ENCODE measurements at places on chromosomes 1 and 21.

GRCh38 chr1:109089242-109090015, 1.1 kb upstream of the TMEM167B start:
- DNase-seq = no peak

DNA sequence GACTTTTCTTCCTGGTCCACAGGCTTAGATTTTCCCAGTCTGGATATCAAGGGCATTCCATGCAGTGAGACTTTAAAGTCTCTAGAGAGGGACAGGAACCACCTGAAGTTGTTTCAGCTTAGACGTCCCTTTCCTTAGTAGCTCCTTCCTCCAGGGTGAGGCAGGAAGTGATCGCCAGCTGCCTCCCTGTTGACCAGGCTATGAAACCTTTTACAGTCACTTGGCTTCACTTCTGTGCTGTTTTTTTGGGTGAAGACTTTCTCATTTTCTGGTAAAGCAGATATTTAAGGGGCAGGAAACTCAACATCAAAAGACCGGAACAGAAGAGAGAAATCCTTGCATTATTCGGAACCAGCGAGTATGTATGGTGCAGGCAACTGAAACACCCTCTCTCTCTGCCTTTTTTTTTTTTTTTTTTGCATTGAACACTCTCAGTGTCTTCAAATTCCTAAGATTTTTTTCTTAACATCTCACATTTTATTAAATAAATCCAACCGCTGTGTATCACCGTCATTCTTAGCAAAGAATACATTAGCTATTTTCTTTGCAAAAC, 234.6 kb upstream of the IRF2BP2 start:
- no peak for DNase-seq

GRCh38 chr1:156905651-156906050, 12.1 kb downstream of the PEAR1 start:
- DNase-seq = no peak

- DNase-seq = peak; percentile 43
Measured at GRCh38 chr1:28104866-28105467, 16.6 kb upstream of the EYA3 start.

GRCh38 chr1:93839753-93840152, 39.3 kb downstream of the DNTTIP2 start:
- no peak for DNase-seq

GRCh38 chr1:51268634-51269033, 32.6 kb downstream of the RNF11 start:
- DNase-seq = no peak

DNA sequence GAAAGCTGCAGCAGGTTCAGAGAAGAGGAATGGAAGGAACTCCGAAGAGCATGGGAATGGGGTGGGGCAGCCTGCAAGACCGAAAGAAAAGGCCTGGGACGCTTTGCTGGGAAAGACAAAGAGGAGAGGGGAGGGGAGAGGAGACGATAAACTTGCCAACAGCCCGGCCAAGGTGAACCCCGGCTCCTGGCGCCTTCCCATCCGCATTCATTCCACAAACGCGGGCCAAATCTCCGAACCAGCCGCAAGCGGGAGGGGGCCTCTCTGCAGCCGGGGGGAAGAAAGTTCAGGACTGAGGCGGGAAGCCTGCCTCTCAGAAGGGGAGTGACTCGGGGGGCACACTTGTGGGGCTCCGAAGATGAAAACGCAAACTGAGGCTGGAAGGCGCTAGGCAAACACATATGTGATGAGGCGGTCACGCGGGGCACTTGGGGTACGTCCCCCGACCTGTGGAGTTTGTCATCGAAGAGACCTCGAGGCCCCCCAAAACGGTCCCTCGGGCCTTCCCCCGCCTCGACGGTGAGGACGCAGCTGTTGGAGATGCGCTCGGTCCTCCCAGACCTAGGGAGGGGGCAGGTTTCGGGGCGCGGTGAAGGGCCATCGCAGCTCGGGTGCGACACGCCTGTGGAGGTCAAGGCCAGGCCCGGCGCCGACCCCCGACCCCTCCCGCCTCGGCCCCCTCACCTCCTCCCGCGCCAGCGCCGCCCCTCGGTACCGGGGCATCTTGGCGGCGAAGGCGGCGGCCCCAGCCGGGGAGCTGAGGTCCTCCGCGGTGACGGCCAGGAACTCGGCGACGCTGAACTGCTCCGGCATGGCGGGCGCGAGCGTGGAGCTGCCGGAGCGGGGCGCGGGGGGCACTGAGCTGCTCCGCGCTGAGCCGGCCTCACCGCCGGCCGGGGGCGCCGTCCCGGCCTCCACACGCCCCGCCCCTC, at the start of gene ASAP3:
Gene ASAP3 (minus strand): TSS at position 859 of the 932 bp plus-strand sequence. CDS start 46 bp downstream, at position 813.
- DNase-seq = no peak

DNA sequence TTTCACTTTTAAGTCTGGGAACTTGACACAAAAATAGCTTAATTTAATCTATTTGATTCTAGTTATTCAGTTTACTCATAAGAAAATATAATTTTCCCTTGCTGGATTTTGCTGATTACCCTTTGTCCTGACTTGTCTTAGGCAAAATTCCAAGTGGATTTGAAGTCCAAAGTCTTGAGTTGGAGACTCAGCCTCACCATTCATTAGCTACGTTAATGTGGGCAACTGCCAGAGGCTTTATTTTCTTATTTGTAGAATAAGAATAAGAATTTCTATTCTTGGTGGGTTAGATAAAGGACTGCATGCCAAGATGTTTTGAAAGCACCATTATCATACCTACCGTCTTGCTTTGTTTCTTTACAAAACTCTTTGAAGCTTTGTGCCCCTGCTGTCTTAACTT, 22.8 kb upstream of the PAPPA2 start:
- no peak for DNase-seq

DNA sequence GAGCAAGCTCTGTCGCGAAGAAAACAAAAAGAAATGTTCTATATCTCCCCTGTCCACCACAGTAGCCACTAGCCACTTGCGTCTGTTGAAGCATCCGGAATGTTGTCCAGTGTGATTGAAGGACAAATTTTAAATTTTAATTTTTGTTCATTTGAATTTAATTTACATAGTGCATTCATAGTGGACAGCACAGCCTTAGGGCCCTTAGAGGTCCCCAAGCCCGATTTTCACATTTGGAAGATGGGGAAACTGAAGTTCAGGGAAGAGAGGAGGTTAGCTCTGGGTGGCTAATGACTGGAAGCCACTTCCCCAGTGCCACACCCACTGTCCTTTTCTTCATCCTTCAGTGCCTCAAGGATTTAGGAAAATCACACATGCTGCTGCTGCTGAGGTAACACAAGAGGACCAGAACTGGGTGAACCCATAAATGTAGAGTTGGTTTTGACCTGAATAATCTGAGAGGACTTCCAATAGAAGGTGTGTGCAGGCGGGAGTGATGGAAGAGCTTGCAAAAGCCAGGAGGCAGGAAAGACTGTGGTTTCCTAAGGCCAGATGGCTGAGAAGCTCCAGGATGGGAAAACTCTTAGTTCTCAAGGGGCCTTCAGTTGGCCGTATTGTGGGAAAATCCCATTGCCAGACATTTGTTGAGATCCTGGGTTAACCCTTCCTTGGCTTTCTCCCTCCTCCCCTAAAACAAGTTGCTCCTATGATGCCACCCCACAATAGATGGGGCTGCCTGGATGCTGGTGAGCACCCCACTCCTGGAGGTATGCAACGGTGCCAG, 49.5 kb downstream of the TRIM11 start:
- DNase-seq = no peak

DNA sequence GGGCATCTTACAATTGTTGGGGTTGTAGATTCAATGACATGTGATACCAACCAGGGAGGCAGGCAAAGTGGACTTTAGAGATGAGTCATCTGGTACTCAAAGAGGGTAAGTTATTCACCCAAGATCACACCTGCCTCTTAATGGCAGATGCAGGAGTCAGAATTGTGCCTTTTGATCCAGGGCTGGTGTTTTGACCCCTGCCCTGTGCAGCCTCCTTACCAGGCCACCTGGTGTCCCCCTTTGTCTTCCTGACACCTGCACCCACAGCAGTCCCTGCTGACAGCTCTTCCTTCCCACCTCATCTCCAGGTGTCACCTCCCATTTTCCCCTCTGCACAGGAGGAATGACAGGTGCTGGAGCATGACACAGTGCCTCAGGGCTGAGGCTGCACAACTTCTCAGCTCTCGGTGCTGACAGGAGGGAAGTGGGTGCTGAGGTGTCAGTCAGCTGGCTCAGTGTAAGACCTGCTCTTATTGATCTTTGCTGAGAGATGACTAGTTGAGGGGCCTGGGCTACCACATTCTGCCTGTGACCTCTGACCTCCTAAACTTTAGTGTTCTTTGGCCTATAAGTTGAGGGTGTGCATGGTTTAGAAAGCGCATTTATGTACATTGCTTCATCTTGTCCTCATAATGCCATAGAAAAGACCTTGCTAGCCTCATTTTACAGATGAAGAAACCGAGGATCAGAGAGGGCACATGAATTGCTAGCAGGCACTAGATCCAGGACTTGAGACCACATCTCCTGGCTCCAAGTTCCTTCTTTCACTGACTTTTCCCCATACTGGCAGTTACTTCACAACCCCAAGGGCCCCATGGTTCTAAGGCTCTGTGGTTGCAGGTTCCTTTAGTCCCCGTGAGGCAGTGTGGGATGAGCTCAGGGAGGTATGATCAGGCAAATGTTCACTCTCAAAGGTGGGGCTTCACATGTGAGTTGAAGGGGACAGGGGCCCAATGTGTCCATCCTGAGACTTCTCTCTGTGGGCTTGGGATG, 31.3 kb downstream of the CACNA1E start:
- DNase-seq = no peak

GRCh38 chr1:22303816-22304215, 147.8 kb upstream of the ZBTB40 start:
- no peak for DNase-seq

GRCh38 chr1:151718666-151719065, 2.1 kb upstream of the CELF3 start:
- DNase-seq = no peak

GRCh38 chr1:61221642-61222041, 139.3 kb downstream of the NFIA start:
- DNase-seq = no peak

GRCh38 chr1:156513185-156513584, 12.6 kb upstream of the MEF2D start:
- DNase-seq = no peak

GRCh38 chr1:24418898-24419628, 3.5 kb downstream of the NIPAL3 start:
- DNase-seq = no peak

DNA sequence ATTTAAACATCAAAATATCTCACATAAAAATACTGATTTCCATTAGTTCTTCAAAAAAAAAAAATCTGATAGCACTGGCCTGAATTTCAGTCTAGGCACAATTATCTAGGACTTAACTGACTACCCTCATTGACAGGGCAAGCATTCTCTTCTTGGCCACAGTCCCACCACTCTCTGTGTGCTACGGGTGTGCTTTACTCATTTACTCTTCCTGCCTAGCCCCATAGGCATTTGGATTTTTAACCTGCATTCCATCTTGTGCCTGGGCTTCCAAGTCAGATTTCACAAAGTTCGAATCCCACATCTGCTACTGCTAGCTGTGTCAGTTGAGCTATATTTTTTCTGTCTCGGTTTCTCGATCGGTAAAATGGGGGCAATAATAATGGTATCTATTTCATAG, 38.0 kb downstream of the PTPN14 start:
- DNase-seq = no peak

GRCh38 chr1:5757187-5757805, 234.9 kb downstream of the NPHP4 start:
- DNase-seq = no peak

- no peak for DNase-seq
Measured at GRCh38 chr1:11483581-11484320, 4.8 kb downstream of the DISP3 start.

DNA sequence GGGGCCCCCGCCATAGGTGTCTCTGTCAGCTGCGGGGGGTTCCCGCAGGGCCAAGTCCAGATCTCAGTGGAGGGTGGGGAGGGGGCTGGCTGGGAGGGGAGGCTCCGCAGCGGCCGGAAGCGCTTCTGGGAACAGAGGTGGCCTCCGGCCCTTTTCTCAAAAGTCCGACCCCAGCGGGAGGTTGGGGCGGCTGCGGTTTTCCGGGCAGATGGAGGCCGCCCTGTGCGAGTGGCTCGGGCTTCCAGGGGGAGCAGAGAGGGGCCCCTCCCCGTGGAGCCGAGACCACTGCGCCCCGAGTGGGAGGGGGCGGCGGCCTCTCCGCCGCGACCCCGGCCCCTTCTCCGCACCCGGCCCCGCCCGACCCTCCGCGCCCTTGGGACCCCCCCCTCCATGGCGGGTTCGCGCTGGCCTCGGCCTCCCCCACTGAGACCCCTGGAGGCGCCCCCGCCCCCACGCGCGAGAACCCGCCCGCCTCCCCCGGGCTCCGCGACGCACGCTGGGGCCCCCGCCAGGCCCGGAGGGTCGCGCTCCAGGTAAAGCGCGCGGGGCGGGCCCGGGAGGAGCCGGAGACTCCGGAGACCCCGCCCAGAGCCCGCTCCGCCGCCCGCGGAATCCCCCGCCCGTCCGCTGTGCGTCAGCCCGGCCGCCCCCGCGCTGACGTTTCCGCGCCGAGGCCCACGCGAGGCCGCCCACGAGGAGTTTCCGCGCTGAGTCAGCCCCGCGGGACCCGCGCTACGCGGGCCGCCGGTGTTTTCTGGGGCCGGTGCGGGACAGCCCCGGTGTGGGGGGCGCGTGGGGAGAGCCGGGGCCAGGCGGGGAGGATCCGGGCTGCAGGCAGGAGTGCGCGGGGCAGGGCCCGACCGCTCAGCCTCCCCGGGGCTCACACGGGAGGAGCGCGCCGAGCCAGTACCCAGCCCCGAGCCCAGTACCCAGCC, 5.2 kb downstream of the TNFRSF18 start:
- no peak for DNase-seq

DNA sequence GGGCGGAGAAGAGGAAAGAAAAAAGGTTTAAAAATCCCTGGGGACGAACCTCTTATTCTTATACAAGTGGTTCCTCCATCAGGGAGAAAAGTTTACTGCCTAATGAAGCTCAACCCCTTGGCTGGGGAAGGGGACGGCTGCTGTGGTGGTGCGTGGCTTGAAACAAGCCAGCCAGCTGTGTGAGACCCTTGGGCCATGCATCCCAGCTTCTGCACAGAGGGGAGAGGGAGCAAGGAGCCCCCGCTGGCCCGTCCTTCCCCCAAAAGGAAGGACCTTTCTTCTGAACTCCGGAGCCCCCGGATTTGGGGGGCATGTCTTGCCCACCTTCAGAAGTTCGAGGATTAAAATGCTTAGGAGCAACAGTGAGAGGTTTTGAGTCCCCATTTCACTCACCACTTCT, 67.3 kb downstream of the STUM start:
- no peak for DNase-seq

GRCh38 chr1:106780066-106780465, 276.4 kb upstream of the PRMT6 start:
- no peak for DNase-seq

DNA sequence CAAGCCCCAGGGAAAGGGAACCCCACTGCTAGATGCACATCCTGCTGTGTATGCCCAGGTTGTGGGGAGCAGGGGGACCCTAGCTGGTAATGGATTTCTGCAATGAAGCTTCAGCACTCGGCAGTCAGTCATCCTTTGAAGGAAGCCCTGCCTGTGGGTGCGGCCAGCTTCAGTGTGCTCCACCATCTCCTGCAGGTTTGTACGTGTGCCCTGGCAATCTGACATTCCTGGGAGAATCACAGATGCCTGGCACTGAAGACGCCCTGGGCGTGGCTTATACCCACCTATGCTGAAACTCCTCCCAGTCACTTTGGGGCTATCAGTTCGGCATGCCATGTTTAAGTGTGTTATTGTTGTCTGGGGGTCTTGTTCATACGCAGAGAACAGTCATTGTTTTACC, 6.8 kb downstream of the SPRR5 start:
- no peak for DNase-seq

- DNase-seq = no peak
Measured at GRCh38 chr1:178702146-178702545, 22.9 kb upstream of the RALGPS2 start.

- no peak for DNase-seq
Measured at GRCh38 chr1:159005161-159005560, 4.5 kb upstream of the IFI16 start.

All from NCI-H460 (cell line).